Inflammatory macrophage treated with lipopolysaccharide for 4 hours (primary cell): ENCODE measurements at places on chromosomes 1 and 21.

- DNase-seq: no peak
Measured at GRCh38 chr1:208177656-208178055, 66.5 kb downstream of the PLXNA2 start.

DNA sequence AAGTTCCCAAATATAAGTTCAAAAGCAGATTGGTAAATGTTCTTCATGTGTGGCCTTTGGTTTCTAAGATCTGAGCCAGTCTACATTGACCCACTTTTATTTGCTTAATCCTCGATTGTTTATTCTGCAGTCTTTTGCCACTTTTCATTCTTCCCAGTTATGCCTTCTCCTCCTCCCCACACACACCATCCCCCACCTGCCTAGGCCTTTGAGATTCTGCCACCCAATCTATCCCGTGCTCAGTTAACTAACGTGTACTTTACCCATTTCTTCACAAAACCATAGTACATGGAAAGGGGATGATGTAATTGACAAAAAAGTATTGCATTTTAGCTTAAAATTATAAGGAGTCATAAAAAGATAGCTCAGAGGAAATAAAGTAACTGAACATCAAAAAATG is 3.7 kb downstream of the CFH start:
- DNase-seq: no peak

DNA sequence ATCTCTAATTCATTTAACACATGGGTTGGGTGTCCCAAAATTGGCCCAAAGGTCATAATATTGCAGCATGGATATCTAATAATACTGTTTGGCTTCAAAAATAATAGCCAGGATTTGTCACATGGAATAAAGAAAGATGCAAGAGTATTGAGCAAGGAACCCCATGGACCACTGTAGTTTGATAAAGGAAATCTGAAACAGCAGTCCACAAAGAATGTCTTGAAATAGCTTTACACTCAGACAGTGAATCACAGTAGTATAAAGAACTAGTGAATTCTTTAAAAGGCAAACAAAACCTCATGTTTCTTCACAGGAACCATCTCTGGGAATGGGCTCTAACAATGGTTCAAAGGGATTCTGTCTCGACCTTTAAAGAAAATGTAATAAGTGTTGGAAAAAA is 576.1 kb upstream of the ZRANB2 start:
- no peak for DNase-seq

- no peak for DNase-seq
Measured at GRCh38 chr1:228150461-228151179, 890 bp downstream of the GJC2 start.

DNA sequence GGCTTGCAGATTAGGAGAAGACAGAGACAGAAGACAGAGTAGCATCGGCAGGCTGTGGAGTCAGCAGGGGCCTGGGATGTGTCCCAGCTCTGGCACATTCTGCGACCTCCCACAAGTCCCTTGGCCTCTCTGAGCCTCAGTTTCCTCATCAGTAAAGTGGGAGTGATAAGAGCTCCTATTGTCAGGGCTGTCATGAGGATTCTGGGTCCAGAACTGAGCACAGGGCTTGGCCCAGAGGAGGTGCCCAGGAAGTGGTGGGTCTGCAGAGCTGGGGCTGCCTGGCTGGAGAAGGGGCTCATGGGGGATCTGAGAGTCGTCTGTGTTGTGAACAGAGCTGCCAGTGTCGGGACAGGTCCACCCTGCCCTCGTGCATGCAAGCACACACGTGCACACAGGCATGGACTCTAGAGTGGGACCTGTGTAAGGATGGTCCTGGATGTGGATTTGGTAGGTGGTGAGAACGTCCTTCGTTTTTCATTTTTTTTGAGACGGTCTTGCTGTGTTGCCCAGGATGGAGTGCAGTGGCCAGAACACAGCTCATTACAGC is 262.9 kb downstream of the PTPRU start:
- DNase-seq: no peak

DNA sequence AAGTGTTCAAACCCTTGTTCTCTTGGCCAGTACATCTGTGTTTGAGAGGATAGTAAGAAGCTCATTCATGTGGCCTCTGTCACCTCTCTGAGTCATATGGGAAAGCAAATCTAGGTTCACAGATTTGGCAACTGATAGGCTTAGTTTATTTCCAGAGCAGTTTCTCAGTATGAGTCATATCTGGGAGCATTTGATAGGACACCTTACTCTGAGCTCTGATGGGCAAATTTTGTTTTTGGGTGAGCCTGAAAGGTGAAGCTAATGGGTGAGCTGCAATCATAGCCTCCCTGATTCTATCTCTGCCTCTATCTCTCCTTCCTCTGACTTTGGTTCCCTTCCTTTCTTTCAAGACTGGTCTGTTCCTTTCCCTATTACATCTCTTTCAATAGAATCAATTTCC is 134.4 kb downstream of the S1PR1 start:
- no peak for DNase-seq

DNA sequence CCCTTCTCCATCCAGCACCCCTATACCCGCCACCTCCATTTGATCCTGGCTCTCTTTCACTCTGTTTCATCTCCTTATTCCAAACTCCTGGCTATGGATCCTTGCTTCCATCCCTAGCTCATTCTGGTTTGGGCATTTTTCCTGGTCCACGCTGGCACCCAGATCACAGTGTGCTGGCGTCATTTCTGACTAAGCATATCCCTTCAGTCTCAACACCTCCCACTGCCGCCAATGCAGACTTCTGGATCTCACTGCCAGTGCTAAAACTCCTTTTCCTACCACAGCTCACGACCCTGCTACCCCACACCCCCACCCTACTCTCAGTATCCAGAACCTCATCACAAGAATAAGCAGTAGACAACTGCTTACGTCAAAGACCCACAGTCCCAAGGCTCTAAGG is 16.3 kb downstream of the SEC16B start:
- DNase-seq: no peak

DNA sequence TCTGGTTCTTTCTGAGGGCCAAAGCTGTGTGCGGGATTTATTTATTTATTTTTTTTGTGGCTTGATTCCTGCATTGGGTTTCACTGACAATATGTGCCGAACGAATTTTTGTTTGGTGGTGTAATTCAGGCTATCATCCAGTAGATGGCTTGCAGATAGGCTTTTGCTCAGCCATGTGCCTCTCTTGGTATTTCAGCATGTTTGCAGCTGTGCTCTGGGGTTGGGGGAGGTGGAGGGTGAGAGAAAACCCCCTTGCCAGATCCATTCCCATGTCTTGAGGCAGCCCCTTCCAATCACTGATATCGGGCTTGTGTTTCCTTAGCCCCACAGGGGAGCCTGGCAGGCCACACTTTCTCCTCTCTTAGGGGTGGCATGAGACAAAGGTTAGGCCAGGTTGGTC is 302.4 kb downstream of the PTGER3 start:
- no peak for DNase-seq

DNA sequence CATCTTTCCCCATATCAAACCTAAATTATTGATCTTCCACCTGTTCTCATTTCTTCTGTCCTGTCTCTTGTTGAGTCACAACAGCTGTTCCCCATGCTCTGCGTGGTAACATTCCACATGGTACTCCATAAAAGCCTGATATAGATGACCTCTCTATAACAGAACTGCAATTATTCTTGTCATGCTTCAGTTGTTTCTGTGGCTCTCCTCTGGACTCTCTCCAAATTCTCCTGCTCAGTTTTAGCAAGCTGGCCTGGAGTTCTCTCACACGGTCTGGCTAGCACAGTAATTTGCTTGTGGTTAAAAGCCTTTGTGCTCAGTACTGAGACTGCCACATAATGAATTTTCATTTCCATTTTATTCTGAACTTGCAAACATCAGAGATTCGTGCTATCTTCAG is 10.6 kb upstream of the LRRC39 start:
- DNase-seq: no peak

GRCh38 chr1:167565922-167566321 is 12.4 kb upstream of the CREG1 start:
- DNase-seq: no peak
